ENCODE measurements at places on chromosomes 2 and 18.

DNA sequence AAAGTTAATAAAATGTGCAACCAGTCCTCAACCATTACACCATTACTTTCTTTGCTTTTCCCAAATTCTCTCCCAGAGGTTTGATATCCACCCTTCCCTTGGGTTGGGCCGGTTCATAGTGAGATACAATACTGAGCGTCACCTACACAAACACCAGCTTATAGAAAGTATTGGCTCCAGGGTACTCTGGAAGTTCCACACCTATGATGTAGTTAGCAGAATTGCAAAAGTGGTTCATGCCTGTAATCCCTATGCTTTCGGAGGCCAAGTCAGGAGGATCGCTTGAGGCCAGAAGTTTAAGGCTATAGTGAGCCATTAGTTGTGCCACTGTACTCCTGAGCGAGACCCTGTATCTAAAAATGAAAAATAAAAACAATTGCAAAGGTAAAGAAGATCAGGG, 15.3 kb upstream of the MAP4K3 start:
- DNase-seq: no peak

GRCh38 chr2:63975437-63976124, 43.6 kb downstream of the VPS54 start:
- DNase-seq: no peak

GRCh38 chr18:65821911-65822310, 71.1 kb downstream of the CDH7 start:
- no peak for DNase-seq

- DNase-seq: no peak
Measured at GRCh38 chr2:102060047-102060446, 68.3 kb downstream of the IL1R2 start.

DNA sequence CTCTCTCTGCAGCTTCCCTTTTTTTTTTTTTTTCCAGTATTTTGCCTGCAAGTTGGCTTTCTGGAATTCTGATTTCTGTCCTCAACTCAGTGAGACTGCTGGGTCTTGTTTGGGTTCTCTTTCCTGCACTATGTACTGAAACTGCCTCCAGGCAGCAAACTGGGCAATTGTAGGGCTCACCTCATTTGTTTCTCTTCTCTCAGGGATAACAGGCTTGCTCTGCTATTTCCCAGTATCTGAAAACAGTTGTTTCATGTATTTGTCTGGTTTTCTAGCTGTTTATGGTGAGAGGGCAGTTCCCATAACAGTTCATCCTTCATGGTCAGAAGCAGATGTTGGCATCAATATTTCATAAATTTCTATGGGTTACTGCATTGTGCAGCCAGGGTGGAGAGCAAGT, 206.0 kb downstream of the CYRIA start:
- no peak for DNase-seq

- DNase-seq: no peak
Measured at GRCh38 chr2:181823405-181823804, 68.1 kb upstream of the ITPRID2 start.

DNA sequence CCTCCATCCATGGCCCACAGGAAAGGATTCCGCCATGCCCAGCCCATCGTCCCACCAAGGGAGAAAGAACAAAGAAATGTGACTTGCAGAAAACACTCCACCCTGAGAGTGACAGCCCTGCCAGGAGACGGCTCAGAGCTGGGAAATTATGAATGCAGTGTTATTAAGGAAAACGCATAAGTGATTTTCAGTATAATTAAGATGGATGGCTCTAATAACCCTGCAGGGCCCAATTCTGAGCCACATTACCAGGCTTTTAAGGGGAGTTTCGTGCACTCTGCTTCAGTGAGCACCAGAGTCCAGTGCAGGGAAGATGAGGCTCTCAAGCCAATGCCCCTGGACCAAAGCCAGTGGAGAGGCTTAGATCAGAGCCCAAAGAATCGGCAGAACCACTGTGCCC, 10.6 kb upstream of the TEX51 start:
- DNase-seq: no peak

DNA sequence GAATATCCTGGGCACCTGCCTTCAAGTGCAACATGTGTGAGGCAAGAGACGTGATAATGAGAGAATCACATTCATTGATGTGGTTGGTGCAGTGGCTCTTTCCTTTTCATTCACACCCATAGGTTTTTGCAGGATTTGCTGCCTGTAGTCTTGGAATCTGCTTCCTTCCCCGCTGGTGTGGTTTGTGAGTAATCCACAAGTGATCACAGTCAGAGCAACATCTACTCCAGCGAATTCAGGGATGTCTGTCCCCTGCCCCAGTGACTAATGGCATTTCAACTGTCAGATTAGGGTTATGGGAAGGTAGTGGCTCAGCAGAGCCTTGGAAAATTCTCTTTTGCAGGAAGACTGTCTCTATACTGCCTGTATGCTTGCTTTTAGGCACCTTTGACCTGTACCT, 225.5 kb upstream of the RBMS1 start:
- no peak for DNase-seq

DNA sequence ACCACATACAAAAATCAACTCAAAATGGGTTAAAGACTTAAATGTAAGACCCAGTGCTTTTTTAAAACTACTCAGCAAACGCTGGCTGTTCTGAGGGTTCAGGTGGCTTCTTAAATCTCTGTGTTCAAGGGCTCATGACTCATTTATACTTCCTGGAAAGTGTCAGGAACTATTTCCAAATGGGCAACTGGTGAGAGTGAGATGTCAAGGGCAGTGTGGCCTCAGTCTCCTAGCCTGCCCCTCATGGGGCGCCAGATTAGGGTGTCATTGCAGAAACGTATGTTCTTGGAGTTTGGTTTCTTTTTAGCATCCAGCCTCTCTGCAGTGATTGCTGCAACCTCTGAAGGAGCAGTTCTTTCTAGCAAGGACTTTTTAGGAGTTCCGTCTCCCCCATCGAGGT, 485.4 kb downstream of the TNS1 start:
- DNase-seq: no peak

GRCh38 chr2:60899892-60900249, 18.5 kb downstream of the REL start:
- no peak for DNase-seq

DNA sequence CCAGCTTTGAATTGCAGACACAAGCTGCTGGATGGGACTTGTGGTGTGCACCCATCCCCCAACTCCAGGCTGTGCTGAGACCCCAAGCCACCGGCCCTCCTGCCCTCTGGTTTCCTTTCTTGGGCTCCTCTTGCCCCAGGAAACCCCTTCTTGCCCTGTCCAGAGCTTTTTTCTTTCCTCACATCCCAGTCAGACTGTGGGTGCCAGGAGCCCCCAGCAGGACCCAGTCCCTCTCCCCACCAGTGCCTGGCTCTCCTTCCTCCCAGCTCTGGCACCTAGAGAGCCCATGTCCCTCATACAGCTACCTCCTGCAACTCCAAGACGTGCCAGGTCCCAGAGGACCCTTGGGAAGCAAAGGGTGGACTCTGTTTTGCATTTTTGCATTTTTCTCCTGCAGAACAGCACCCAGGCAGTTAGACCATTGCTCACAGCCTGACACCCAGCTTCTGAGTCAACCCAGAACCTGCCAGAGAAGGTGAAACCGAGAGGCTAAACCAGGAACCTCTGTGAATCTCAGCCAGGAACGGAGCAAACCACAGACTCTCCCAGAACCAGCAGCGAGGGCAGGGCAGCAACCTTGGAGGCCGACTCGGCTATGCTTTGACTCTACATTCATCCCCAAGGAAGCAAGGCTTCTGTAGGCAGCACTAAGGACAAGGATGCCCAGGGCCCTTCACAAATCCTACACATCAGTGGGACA, 221.1 kb downstream of the ANAPC1 start:
- DNase-seq: no peak
